ENCODE measurements at places on chromosomes 5 and 9. TPM values are rescaled to one million over a fixed set of nuclear protein-coding genes. Genes with fewer than 3 reads are reported as not detected.
A peak's percentile ranks its signal among the peaks of the same experiment; 100 is the strongest.

TMEM267 gene
- 17.5 TPM for total RNA-seq

RGP1 gene
- total RNA-seq = 34.3 TPM

- DNase-seq = no peak
Observed at GRCh38 chr9:87147839-87148238, 200.5 kb upstream of the GAS1 start.

ADAMTS13 gene
- total RNA-seq = 3.5 TPM

GRCh38 chr9:130780865-130781504 lies 54.1 kb upstream of the ABL1 start:
- peak; percentile 68 for DNase-seq

MYMK gene
- not detected for total RNA-seq

DNA sequence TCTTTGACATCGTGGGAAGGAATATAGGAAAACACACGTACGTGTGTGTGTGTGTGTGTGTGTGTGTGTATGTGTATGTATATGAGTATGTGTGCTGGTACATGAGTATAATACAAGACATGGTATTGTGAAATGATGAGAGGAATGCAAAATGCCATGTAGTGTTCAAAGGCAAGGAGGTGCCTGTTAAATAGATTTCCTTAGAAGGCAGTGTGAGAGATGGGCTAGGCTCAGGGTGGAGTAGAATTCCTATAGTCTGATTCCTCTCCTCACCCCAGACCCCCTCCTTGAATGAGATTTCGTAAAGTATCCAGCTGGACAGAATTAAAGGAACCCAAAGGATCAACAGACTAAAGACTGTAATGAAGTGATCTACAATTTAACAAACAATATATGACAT lies 11.1 kb downstream of the GPR21 start:
- DNase-seq = no peak

PHF2 gene
- total RNA-seq = 34.6 TPM

DNA sequence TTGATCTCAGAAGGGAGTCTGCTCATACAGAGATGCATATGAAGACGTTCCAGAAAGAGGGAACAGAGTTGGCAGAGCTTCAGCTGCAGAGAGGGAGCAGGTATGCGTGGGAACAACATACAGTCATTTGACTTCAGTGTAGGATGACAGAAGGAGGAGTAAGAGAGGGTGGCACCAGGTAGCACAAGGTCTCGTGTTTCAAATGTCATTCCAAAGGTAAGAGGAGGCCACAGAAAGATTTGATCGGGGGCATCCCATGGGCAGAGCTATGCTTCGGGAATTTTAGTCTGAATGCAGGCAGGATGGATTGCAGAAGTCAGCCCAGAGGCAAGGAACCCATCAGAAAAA lies 367.1 kb downstream of the CDK5RAP2 start:
- DNase-seq = no peak

- no peak for DNase-seq
Observed at GRCh38 chr5:97078958-97079743, 63.3 kb downstream of the LIX1 start.

GRCh38 chr5:126070481-126070880 lies 352.7 kb upstream of the GRAMD2B start:
- no peak for DNase-seq

GRCh38 chr5:134038138-134038537 lies 33.4 kb upstream of the VDAC1 start:
- DNase-seq = no peak

CFAP157 gene
- 1.5 TPM for total RNA-seq

GRCh38 chr5:103217101-103217500 lies 41.5 kb upstream of the MACIR start:
- no peak for DNase-seq

ANXA1 gene
- 175 TPM for total RNA-seq

SLC22A4 gene
- total RNA-seq = 3.1 TPM

TMEM252 gene
- not detected for total RNA-seq

TMEM161B gene
- 24.1 TPM for total RNA-seq

- no peak for DNase-seq
Observed at GRCh38 chr9:99445371-99445891, 223.3 kb downstream of the SEC61B start.

PTGDS gene
- 111 TPM for total RNA-seq

NRARP gene
- 7.1 TPM for total RNA-seq

GRCh38 chr9:128285033-128285784 lies 9.1 kb downstream of the SWI5 start:
- no peak for DNase-seq

CD72 gene
- 2.0 TPM for total RNA-seq

DNA sequence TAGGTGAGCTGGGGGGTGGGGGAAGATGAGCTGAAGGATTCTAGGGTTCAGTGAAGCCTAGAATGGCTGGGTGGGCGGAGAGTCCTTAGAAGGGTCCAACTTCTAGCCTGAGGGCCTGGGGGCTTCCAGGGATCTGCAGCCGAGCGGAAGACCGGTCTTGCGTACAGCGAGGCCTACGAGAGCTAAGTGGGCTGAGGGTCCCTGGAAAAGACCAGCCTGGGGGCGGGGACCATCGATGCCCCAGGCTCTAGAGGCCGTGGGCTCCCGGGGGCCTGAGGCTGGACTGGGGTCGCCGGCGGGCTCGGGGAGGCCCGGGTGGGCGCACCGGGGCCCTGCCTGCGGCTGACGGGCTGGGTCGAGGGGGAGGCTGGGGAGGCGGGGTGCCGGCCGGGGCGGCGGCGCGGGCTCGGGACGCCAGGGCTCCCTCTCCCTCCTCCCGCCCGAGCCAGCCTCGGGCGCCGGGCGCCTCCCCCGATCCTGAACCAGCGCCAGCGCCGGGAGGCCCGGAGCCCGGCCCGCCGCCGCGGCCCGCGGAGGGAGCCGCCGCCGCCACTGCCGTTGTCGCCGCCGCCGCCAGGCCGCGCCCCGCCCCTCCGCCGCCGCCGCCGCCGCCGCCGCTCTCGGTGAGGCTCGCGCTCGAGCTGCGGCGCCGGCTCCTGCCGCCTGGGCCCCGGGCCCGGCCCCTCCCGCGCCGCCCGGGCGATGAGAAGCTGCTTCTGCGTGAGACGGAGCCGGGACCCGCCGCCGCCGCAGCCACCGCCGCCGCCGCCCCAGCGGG lies at the start of gene MVB12B:
MVB12B (plus strand) TSS at position 602 of the 778 bp plus-strand sequence; CDS start at position 703, 101 bp downstream.
- DNase-seq = no peak

DNA sequence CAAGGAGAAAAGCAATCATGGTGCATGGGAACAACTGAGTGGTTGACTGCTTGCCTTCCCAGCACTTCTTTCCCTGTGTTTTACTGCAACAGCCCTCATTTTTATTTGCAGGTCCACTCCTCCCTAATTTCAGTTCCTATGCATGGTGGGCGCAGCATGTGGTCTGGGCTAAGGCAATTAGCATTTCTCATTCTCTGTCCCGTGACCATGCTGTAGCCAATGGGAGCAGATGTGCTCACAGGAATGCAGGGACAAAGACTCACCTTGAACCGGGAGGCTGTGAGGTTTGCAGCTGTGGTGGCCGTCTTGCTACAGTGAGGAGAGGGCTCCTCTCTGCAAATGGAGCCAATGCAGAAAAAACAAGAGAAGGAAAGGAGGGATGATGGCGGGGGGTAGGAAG lies 315.5 kb downstream of the SLIT3 start:
- DNase-seq = no peak

- DNase-seq = no peak
Observed at GRCh38 chr9:111195766-111196165, 134.3 kb downstream of the OR2K2 start.

GLRA1 gene
- not detected for total RNA-seq

MARVELD2 gene
- total RNA-seq = 32.4 TPM

GRCh38 chr5:127556609-127557334 lies 39.3 kb downstream of the PRRC1 start:
- no peak for DNase-seq

- no peak for DNase-seq
Observed at GRCh38 chr5:149227168-149227826, 44.4 kb upstream of the AFAP1L1 start.

HTR4 gene
- total RNA-seq = not detected

RC3H2 gene
- 48.1 TPM for total RNA-seq

DNA sequence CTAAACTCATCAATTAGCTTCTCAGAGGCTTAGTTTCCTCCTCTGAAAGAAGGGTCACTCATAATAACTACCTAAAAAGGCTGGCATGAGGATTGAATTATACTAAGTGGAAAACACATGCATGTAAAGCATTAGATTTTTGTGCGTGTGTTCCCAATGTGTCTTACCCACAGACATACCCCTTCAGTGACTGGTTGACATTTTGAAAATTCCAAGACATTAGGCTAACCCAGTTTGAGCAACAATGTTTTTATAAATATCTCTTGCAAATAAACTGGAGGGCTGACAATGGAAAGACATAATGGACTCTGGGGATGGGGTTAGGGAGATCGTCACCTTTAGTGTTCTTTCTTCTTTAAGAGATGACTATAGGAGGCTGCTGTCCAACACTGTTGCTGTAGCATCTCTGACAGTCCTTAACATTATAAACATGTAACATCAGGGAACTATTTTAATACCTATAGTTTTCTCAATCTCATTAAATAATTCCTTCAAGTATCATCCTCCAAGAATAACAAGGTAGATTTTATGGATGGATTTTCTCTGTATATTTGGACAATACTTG lies 24.3 kb downstream of the HMHB1 start:
- no peak for DNase-seq

DNA sequence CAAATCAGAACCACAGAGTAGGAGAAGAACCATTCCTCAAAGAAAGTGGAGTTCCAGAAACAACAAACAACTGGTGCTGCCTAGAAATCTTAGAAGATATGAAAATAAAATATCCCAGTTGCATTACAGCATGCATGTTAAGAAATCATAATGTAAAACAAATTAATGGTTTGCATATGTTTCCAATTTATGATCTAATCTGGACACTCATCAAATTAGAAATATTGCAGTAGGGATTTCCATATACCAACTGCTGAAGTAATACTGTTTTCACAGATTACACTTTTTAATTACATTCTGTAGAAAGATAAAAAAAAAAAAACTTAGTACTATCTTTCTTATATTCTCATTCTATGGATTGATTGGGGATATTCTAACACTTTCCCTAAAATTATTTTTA lies 1034.6 kb upstream of the C9orf72 start:
- DNase-seq = no peak

DNA sequence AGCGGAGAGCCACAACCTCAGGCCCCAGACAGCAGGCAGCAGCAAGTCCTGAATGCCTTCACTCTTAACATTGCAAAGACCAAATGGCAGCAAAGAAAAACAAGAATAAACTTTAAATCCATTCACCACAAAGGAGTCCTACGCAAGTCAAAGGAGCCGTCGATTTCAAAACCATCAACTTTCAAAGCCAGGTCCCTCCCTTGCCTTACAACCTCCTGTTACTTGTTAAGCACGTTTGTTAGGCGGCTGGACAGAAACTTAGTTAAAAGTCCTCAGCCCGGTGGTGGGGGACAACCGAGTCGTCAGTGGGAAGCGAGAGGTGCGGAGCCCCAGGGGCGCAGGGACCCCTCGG lies 938 bp downstream of the LPAR1 start:
- peak; percentile 46 for DNase-seq

MAP1B gene
- 128 TPM for total RNA-seq

CACNA1B gene
- 0.23 TPM for total RNA-seq

GRCh38 chr5:153390569-153390968 lies 99.9 kb upstream of the GRIA1 start:
- no peak for DNase-seq

GRCh38 chr5:42654645-42655044 lies 102.0 kb upstream of the CCDC152 start:
- no peak for DNase-seq

DNA sequence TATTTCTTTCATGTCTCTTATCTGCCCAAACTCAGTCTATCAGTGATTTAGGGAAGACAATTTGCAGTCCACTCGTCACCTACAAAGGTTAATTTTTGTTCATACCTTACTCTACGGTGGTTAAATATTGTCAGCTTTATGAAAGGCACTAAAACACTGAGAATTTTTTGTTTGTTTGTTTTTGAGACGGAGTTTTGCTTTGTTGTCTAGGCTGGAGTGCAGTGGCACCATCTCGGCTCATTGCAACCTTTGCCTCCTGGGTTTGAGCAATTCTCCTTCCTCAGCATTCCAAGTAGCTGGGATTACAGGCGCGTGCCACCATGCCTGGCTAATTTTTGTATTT lies 26.4 kb upstream of the TXN start:
- DNase-seq = no peak

DNA sequence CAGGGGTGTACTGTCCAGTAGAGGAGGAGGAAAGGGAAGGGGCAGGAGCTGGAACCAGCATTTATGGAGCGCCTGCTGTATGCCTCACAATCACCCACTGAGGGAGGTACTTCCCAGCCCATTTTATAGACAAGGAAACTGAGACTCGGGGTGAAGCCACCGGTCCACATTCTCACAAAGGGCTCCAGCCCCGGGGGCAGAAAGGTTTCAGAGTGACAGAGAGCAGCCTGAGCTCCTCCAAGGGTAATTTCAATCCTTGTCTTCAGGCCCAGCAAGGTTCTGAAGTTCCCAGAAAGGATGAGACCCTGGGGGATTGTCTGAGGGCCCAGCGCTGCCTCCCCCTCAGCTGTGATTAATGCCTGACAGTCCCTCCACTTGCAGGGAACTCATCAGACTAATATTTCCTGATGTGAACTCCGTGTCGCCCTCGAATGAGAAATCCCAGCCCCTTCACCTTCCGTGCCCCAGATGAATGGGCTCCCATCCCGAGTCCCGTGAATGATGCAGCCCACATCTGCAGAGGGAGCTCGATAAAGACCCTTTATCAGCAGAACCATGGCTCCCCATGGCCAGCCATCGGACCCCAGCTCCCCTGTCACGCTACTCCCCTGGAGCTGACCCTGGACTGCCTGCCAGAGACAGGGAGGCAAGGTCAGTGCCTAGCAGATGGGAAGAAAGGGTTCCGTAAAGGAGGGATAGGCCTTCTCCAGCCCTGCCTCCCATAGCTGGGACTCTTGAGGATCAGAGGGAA lies 32.1 kb upstream of the MVB12B start:
- peak; percentile 36 for DNase-seq

GRCh38 chr9:134234001-134234660 lies 69.8 kb upstream of the RNU6ATAC start:
- no peak for DNase-seq

- DNase-seq = no peak
Observed at GRCh38 chr9:8419596-8420275, 620.2 kb upstream of the DMAC1 start.

GRCh38 chr5:150142185-150142958 lies 13.3 kb downstream of the PDGFRB start:
- no peak for DNase-seq

DNA sequence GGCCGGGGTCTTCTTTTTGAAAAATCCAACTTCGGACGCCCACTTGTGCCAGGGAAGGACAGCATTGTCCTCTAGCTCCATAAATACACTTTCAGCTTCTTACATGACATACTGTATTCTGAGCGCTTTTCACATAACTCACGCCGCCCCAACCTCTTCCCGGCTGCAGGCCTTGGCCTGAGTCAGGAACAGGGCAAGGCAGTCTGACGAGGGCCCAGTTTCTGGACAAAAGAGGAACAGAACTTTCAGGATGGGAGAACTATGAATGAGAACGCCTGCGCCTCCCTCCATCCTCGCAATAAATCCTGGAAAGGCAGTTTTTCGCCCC lies 650 bp downstream of the DCTN4 start:
- no peak for DNase-seq

GRCh38 chr9:100575006-100575405 lies 2.9 kb upstream of the CAVIN4 start:
- no peak for DNase-seq

TMEFF1 gene
- total RNA-seq = not detected
